Activated T-helper 1 cell treated with anti-CD3 and anti-CD28 coated beads, Interleukin-12 subunit alpha, Interleukin-12 subunit beta, Interleukin-2, Interleukin-4 antibody, amounts not matched to agents 30 ng/mL and 10 ng/mL and 1 ng/mL, durations not matched to agents 14 hours and 24 hours and 36 hours (primary cell): ENCODE measurements at places on chromosomes 2 and 18. TPM values are rescaled to one million over a fixed set of nuclear protein-coding genes. Genes with fewer than 3 reads are reported as not detected.

The TXNDC2 gene
- 0.26 TPM in 1 of 2 replicates, not detected in the other for total RNA-seq

The CRACDL gene
- 0.13 and 0.32 TPM in 2 replicates for total RNA-seq

The VWC2L gene
- total RNA-seq: not detected in 2 replicates

The DIPK1C gene
- total RNA-seq: not detected in 2 replicates

The SNORC gene
- 0.98 and 1.8 TPM in 2 replicates for total RNA-seq

The NYAP2 gene
- total RNA-seq: not detected in 2 replicates

The MYL1 gene
- total RNA-seq: not detected in 2 replicates

The CPS1 gene
- 0.18 and 0.73 TPM in 2 replicates for total RNA-seq

The GKN1 gene
- total RNA-seq: not detected in 2 replicates

The MARCHF4 gene
- total RNA-seq: not detected in 2 replicates
